ENCODE measurements at places on chromosomes 4 and X. TPM values are rescaled to one million over a fixed set of nuclear protein-coding genes. Genes with fewer than 3 reads are reported as not detected.

CORIN gene
- 1.7 TPM for total RNA-seq

S100P gene
- total RNA-seq, result 0.27 TPM

TCEANC gene
- total RNA-seq, result 10.4 TPM

STPG2 gene
- total RNA-seq, result 1.2 TPM

XAGE2 gene
- not detected for total RNA-seq

LAGE3 gene
- total RNA-seq, result 20.0 TPM

MAML3 gene
- total RNA-seq, result 17.6 TPM

NPY2R gene
- total RNA-seq, result 1.3 TPM

MAP3K15 gene
- 0.49 TPM for total RNA-seq

FAM114A1 gene
- total RNA-seq, result 126 TPM

TRPC5OS gene
- 0.22 TPM for total RNA-seq

CENPVL1 gene
- total RNA-seq, result 0.71 TPM

ADAM29 gene
- total RNA-seq, result 0.16 TPM
